ENCODE measurements at places on chromosomes 4 and X.

- no peak for DNase-seq
These were observed 13.4 kb upstream of the GTPBP6 start for GRCh38 chrX:331825-332495.

- DNase-seq = no peak
These were observed 60.0 kb downstream of the MAP7D2 start for GRCh38 chrX:20056704-20057103.

- no peak for DNase-seq
These were observed 24.7 kb upstream of the MXRA5 start for GRCh38 chrX:3371163-3371562.

- DNase-seq = no peak
These were observed 2.3 kb downstream of the CLCN4 start for GRCh38 chrX:10159145-10159468.

GRCh38 chrX:134026565-134027311 lies 41.3 kb upstream of the GPC3 start:
- DNase-seq = no peak

- no peak for DNase-seq
These were observed 10.8 kb downstream of the HNRNPDL start for GRCh38 chr4:82419451-82419850.

- no peak for DNase-seq
These were observed 13.7 kb downstream of the GAB3 start for GRCh38 chrX:154737136-154737535.

DNA sequence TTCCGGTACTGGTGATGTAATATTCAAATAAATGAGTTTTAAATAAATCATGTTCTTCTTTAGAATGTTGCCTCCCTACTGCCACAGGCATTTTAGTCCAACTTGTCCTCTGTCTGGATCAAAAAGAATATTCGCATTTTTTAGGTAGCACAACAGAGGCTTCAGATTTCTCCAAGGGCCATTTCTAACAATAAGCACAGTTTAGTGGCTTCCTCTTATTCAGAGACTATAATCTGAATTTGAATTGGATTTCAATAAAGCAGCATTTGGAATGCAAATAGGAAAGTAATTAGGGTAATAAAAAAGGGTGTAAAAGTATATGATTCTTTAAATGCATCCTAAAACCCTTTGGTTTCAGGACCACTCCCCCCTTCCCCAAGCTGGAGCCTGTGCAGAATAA lies 167.9 kb upstream of the GLRA2 start:
- DNase-seq = no peak

- no peak for DNase-seq
These were observed 287.0 kb downstream of the GASK1B start for GRCh38 chr4:157885811-157886210.
